ENCODE measurements at places on chromosomes 3 and 15.

DNA sequence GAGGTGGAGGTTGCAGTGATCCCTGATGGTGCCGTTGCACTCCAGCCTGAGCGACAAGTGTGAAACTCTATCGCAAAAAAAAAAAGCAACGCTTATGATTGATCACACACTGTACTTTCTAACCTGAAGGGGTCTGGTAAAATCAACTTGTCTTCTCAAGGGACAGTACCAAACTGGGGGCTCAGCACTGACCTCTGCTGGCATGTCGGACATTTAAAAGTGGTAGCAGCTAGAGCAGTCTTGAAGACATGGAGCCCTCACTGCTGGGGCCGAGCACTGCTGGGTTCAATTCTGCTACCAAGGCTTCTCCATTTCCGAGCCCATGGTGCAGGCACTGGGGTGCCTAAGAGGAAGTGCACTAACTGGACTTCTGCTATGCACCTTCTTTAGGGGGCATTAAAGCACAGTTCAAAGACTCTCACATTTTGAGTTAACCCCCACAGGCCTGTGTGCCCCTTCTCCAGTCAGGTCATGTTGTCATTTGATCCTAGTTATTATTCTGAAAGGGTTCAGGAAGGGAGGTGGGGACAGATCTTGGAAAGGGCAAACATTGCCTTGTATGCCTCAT is 26.4 kb upstream of the LAMP3 start:
- DNase-seq, result no peak

DNA sequence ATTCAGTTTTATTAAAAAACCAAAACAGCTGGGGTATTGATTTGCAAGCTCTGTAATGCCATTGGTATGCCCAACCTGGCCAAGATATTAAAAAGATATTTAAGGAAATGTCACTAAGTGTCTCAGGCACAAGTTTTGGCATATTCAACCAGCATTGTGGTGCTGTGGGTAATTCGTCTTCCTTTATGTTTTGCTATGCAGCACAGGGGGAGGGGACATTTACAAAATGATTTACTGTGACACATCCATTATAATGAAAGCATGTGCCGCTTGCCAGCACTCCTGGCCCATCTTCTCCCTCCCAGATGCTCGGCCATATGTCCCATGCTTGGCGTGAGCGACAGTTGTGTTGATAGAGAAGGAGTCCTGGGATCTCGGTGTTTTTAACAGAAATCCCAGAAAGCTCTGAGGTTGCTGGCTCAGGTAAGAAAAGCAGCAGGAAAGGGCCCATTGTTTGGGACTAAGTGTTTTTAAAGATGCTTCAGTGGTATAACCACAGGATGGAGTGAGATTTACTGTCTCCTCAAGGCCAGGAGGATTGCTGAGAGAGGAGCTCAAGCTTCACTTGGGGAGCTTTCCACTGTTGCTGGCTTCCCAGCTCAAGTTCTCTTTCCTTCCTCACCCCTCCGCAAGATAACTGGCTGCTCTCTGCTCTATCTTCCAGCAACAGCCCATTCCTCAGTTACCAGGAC is 158.2 kb upstream of the TSC22D2 start:
- no peak for DNase-seq

DNA sequence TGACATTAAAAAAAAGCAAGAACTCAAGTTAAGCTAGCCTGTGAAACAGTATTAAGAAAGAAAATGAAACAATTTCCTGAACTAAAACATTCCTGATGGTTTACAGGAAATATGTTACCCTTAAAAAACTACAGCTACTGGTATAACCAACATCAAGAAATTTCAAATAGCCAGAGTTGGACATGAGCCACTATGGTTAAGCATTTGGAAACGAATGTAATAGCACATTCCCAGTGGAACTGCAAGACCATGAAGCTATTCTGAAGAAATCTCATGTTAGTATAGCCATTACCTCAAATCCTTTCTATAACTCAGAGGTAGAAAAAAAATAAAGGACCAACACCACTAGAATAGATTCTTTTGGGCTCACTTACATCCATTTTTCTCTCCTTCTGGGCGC is 30.2 kb downstream of the CPNE4 start:
- DNase-seq, result no peak

DNA sequence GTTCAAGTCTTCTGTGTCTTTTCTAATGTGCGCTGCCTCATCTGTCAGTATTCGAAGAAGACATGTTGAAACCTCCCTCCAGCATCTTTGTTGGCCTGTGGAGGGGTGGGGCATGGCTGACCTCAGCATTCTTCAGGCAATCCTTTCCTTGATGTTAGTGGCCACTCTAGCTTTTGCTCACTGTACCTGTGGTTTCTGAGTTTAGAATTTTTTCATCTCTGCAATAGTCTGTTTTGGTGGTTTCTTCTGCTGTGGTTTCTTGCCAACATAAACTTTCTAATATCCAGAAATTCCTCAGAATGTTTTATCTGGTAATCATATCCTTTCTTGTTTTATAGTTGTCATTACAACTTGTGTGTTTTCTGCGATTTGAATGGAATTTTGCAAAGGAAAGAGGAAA is 251.3 kb upstream of the NR2E3 start:
- no peak for DNase-seq

- no peak for DNase-seq
Observed at GRCh38 chr3:67064105-67064504, 66.0 kb downstream of the KBTBD8 start.

- no peak for DNase-seq
Observed at GRCh38 chr15:37940876-37941275, 6.4 kb downstream of the TMCO5A start.

GRCh38 chr3:173411375-173411973 is 13.9 kb downstream of the NLGN1 start:
- no peak for DNase-seq

DNA sequence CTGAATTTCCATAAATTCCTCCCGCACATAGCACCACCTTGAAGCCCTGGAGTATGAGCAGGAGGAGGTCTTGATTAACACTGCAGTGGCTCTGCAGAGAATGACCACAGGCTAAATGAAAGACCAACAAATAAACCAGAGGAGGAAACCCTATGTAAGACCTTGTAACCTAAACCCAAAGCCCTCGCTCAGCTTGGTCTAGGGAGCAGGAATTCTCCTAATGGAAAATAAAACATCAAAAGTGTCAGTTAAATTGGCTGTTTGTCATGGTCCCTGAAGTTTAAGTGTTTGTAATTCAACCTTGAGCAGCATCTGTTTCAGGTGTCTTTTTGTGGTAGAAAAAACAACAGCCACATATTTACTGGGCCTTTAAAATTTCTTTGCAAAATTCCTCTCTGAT is 9.2 kb upstream of the UBE2Q2 start:
- DNase-seq, result no peak

DNA sequence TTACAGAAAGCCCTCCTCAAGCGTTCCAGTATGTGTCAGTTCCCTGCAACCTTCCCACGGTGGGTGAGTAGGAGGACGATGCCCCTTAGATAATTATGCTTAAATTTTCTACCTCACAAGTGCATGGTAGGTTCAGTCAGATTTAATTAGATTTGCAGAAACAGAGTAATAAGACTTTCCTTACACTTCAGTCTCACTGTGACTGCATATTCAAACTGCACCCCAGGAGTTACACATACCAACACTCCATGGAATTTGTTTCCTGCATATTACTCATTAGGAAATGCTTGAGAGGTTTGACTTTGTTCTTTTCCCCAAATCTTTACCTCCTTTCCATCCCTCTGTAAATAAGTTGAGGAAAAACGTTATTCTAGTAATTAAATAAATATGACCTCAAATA is 108.8 kb downstream of the ARRDC4 start:
- DNase-seq, result no peak

- DNase-seq, result no peak
Observed at GRCh38 chr3:41684797-41685735, 276.8 kb downstream of the ULK4 start.

DNA sequence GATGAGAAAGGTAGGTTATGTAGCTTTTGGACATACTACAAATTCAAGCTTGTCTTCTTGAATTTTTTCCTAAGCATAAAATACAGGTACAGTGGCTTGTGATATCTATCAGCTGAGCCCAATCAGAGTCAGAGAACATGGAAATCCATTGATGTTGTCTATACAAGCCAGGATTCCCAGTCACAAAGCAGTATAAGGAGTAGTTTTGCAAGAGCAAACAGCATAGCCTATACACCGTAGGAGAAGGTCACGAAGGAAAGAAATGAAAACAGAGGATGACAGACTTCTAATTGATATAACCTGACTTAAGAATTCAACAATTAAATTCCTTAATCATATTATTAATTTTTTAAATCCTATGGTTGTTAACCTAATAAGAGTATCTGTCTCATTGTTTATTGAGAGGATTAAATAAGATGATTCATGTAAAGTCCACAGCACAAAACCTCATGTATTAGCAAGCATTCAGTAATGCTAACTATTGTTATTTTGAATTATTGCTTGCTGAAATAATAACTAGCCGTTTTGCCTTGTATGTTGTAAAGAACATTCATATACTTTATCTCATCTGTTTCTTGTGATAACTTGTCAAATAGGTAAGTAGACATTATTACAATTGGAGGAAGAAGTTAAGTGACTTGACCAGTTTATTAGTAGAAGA is 276.6 kb upstream of the ZPLD1 start:
- DNase-seq, result no peak

GRCh38 chr3:30577788-30578187 is 28.6 kb upstream of the TGFBR2 start:
- no peak for DNase-seq

DNA sequence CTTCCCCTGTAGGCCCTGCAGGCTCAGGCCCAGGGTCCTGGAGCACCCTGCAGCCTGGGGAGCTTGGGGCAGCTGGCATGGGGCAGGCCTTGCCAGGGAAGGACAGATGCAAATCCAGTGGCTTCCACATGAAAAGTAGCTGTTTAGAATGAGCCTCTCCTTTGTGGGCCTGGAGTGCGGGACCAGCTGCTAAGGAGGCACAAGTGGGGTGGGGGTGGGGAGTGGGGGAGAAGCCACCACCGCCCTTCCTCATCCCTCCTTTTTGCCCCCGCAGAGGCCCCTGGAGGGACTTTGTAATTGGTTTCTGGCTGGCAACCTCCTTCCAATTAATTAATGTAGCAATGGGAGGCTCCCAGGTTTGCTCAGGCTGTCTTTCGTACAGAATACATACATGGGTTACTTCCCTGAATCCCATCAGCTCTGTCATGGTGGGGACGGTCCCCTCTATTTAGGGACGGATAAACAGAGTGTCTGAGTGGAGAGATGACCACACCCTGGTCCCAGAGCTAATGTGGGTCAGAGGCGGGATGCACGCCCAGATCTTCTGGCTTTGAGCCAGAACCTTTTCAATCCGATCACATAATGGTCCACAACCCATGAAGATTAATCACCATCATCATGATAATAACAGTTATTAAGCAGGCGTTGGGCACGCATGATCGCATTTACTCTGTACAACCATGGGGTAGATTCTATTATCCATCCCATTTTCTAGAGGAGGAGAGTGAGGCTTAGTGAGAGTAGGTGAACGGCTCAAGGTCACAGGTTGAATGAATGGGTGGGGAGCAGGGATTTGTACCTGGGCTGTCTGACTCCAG is 6.2 kb downstream of the CORO2B start:
- no peak for DNase-seq

- no peak for DNase-seq
Observed at GRCh38 chr15:99115300-99116215, 10.7 kb downstream of the SYNM start.

Measured in activated CD8-positive, alpha-beta memory T cell treated with anti-CD3 and anti-CD28 coated beads for 48 hours (primary cell).